ENCODE measurements at places on chromosomes 4 and X.

- no peak for DNase-seq
Measured at GRCh38 chrX:150854856-150855255, 43.6 kb downstream of the CD99L2 start.

- DNase-seq = no peak
Measured at GRCh38 chr4:2390784-2391421, 27.5 kb downstream of the ZFYVE28 start.

DNA sequence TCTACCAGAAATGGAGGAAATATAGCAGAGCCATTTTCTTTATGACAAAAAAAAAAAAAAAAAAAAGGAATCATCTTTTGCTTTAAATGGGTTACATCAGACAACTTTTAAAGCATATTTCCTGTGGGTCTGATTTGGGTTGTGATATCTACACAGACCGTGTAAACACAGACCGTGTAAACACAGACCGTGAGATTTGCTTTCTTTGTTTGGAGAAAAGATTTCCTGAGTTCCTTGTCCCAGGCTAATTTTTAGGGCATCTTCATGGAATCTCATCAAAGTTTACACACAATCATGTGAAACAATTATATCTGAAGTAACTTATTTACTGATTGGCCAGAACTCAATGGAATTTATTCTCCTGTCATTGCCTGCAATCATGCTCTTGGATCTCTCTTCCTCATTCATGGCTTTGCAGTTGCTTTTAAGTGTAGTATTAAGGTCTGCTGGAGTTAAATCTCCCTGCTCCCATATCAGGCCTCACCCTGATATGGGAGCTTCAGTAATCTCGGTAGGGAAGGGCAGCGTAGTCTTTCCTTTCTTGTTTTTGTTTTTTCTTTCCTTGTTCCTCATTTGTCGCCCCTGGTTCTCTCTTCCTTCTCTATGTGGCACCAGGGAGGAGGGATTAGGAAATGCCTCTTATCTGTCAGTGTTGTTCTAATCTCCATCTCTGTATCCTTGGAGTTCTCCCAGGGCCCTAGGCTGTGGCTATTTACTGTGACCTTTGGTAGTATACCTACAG is 248.6 kb upstream of the JADE1 start:
- no peak for DNase-seq

DNA sequence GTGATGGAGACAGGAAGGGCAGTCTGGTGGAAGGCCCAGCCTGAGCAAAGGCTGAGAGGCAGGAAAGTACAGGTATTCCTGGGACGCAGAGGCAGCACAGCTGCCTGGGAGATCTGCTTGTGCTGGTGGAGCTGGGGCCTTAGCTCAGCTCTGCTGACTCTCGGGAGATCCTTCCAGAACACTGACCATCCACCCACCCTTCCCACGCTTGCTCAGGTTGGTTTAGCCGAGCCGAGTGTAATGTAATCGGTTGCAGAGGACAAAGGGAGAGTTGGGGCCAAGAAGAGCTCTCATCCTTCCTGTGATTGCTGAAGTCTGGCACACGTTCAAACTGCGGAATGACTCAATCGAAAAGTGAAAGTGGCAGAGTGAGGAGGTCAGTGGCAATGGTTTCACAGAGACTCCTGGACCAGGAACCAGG is 43.1 kb upstream of the GPR78 start:
- no peak for DNase-seq

DNA sequence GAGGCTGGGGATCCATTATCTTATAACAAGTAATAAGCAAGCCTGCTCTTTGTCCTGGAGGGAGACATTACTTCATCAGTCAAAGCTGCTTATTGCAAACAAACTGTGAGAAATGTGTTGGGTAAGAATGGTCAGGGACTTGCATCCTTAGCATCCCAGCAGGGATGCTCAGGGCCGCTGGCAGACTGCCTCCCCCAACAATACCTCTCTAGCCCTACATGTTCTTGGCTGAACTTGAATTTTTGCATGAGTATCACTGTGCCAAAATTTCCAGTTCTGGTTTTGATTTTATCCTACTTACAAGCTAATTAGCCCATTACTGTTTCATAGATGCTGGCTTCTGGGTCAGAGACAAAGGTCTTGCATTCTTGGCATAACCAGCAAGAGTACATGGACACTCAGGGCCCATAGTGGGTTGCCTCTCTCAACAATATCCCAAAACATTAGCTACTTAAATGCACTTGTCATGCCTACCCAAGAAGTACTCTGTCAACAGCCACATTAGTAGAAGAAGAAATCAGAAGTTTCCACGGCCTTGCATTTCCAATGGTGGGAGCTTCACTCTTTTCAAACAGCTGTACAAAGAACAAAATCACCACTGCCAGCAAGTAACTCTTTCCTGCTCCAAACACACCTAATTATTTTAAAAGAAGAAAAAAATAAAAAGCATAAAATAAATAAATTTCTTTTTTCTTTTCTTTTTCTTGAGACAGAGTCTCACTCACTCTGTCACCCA is 41.9 kb upstream of the NEUROG2 start:
- no peak for DNase-seq

DNA sequence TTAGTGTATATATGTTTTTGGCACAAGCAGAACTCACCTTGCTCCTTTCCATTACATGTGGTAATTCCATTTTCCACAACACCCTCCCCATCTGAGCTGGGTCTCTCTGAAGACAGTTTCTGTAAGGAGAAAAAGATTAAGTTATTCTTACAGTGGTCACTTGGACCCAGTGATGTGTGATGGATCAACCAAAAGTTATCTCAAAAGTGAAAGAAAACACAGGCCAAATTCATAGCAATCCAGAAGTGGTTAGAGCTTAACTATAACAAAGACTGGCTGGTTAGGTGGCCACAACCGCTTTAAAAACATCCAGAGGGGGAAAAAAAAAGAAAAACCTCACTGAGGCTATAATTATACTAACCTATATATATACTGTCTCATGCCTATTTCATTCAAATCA is 123.7 kb downstream of the AFAP1 start:
- DNase-seq = no peak

- peak; percentile 52 for DNase-seq
Measured at GRCh38 chrX:130079824-130080406, 30.4 kb downstream of the ELF4 start.

- no peak for DNase-seq
Measured at GRCh38 chr4:8316251-8316771, 46.8 kb downstream of the HTRA3 start.

- no peak for DNase-seq
Measured at GRCh38 chr4:158371158-158371557, 150.5 kb upstream of the RXFP1 start.

- DNase-seq = no peak
Measured at GRCh38 chr4:169080981-169081380, 70.9 kb upstream of the CBR4 start.

DNA sequence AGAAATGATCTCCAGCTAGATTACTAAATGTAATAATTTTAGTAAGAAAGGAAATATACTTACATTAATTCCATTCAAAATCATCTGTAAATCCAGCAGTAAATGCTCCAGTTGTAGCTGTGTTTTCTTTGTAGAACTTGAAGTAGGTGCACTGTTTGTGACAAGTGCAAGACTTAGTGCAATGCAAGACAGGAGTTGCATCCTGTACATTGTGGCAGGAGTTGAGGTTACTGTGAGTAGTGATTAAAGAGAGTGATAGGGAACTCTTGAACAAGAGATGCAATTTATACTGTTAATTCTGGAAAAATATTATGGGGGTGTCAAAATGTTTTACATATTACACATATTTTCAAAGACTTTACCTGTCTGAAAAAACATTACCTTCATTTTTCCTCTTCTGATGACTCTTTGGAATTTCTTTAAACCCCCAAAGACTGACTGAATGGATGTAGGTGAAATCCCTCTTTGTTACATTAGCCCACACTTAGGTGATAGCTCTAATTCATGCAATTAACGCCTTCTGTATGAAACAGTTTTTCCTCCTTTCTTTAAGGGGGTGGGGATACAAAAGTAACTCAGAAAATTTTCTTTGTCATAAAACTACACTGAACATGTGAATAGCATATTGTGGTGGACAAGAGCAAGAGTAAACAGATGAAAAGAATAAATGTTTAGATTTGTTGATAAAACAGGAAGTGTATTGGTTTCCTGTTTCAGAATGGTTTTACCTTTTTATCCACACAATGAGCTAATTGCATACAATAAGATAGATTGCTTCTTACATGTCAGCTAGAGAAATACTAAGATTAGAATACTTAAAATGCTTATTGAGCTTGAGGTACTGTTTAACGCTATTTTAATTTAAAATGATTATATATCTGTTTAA is at the start of gene IL2:
IL2 (minus strand) TSS at position 495 of the 886 bp plus-strand sequence; CDS start at position 210, 285 bp downstream.
- no peak for DNase-seq

- DNase-seq = no peak
Measured at GRCh38 chrX:49695276-49696180, at the start of gene PAGE1. TSS of gene PAGE1 (minus strand) at chrX:49695984. CDS start at chrX:49694770, 1,214 bp downstream.

- no peak for DNase-seq
Measured at GRCh38 chrX:88903989-88904718, 157.1 kb downstream of the CPXCR1 start.

- peak; percentile 45 for DNase-seq
Measured at GRCh38 chrX:11757719-11758399, at the start of gene MSL3. TSS of gene MSL3 (plus strand) at chrX:11758237. CDS start at chrX:11758264, 27 bp downstream.

DNA sequence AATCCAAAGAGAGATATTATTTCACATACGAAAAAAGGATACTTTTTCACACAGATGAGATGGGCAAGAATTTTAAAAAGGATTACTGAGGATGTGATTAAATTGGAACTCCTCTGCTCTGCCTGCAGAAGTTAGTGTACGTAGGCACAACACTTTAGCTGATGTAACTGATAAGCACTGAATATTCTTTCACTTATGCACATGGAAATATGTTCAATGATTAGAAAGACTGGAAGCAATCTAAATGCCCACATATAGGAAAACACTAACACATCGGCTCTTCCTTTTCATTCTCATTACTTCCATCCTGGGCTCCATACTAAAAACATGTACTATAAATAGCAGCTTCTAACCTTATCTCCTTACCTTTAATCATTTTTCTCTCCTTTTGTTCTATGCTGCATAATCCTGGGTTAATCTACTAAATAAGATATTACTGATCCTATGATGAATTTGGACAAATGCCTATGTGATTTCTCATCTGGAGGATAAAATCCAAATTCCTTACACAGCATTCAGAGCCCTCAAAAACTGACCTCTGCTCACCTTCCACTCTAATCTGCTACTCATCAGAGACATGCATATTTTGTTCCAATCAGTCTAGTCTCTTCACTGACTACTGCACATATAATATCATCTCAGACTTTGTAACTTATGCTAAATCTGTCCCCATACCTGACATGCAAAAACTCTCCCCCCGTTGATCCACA is 197.8 kb downstream of the PDGFC start:
- DNase-seq = no peak

DNA sequence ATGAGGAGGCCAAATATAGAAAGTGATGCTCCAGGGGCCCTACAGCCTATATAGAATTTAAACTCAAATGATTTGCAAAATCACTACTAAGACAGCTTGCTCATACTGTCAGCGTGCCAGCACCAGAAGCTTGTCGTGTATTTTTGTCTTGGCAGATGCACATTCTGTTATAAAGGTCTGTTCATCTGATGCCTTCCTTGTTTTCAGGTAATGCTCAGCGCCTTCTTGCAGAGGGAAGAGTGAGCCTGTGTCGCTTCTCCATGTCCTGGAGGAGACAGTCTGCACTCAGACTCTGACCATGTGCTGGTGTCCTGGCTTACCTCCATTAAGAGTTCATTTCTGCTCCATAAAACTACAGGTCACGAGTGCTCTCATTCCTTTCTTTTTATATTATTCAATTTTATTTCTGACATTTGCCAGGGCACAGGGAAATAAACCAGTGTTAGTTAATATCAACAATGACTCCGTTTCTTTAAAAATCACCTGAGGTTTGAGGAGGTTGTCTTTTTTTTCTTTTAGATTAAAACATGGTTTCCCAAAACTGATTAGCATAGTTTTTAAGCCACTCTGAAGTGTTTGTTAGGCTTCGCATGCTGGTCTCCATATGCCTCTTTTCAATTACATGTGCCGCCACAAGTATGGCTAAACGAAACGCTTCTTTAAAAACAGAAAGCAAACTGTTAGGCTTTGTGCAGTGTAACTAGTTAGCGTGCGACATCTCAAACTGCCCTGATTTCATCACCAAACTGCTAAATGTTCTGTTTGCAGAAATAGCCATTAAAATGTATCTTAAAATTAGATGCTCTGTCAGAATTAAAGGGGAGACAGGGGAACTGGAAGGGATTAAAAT is 215.2 kb upstream of the GK2 start:
- DNase-seq = no peak

DNA sequence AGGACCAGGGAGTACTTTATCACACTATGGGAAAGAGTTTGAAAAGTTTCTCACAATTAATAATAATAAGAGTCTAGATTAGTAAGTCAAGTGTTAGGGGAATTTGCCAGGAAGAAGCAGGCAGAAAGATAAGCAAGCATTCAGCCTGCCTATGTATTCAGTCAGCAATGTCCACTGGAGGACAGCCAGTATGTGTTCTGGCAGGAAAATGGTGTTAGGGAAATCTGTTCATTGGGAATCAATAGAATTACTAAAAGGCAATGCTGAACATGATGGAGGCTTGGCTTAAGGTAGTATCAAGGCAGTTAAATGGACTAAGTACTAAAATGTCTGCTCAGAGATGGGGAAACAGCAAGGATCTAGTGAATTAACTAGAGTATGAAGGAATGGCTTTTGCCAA is 221.2 kb downstream of the PPP4R3C start:
- DNase-seq = no peak

- DNase-seq = no peak
Measured at GRCh38 chr4:42955746-42956505, 63.4 kb downstream of the GRXCR1 start.

DNA sequence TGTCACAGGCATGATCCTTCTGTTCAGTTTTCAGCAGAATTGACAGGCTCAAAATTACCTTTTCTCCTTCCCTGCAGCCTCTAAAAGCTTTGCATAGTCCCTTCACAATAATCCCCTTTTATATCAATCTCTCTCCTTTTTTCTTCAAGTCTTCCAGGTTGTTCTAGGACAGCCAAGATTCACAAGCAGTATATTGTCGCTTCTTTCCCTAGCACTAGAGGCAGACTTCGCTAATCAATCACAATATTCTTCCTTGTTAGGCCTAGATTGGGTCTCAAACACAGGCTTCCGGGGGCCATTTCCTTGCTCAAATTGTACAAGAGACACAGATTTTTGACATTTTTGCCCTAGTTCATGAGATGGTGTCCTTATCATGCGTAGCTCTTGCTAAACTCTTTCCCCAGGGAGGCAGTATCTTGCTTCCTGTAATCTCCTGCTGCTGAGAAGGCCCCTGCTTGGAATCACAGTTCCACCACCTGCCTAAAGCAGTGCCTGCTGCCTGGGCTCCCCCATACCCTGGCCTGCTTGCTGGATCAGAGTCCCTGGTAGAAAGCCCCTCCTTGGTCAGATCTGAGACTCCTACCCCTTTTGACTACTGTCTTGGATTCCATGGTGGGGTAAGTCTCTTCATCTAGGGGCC is 57.3 kb downstream of the DMP1 start:
- DNase-seq = no peak

- no peak for DNase-seq
Measured at GRCh38 chr4:94947681-94948108, 189.9 kb downstream of the BMPR1B start.

GRCh38 chrX:45807572-45808425 is 607.1 kb upstream of the DIPK2B start:
- DNase-seq = no peak

- DNase-seq = no peak
Measured at GRCh38 chr4:15410750-15411149, 17.1 kb upstream of the C1QTNF7 start.

Data from WTC11 (cell line).